Astrocyte of the hippocampus (primary cell): ENCODE measurements at places on chromosomes 13 and 19.

DNA sequence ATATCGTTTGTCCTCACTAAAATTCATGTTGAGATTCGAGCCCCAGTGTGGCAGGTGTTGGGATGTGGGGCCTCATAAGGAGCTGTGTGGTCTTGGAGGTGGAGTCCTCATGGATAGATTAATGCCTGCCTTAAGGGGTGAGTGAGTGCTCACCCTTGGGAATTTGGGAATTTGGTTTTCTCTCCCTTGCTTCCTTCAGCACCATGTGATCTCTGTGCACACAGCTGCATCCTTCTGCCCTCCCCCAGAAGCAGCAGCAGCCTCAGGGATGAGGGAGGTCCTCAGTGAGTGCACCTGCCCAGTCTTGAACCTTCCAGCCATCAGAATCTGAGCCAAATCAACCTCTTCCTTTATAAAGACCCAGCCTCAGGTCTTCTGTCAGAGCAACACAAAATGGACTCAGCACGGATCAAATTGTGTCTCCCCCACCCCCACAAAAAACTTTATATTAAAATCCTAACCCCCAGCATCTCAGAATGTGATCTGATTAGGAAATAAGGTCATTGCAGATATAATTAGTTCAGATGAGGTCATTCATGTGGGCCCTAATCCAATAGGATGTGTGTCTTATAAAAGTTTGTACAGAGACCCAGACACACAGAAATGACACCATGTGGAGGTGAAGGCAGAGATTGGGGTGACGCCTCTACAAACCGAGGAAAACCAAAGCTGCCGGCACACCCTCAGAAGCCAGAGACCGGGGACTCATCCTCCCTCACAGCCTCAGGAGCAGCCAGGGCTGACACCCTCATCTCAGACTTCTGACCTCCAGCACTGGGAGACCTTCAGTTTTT is 12.9 kb downstream of the CYTH2 start:
- DNase-seq: no peak

DNA sequence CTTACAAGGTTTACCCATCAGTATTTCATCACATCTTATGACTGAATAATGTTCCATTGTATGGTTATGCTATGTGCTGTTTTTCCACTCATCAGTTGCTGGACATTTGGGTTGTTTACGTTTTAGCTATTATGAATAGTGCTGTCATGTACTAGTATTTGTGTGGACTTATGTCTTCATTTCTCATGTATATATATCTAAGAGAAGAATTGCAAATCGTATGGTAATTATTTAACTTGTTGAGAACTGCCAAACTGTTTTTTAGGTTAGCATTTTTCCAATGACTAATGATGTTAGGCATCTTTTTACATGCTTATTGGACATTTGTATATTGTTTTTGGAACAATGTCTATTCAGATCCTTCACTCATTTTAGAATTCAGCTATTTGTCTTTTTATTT is 368.3 kb downstream of the LMO7 start:
- peak; percentile 11 for DNase-seq

- no peak for DNase-seq
Observed at GRCh38 chr13:20119960-20120359, 40.9 kb downstream of the GJA3 start.

DNA sequence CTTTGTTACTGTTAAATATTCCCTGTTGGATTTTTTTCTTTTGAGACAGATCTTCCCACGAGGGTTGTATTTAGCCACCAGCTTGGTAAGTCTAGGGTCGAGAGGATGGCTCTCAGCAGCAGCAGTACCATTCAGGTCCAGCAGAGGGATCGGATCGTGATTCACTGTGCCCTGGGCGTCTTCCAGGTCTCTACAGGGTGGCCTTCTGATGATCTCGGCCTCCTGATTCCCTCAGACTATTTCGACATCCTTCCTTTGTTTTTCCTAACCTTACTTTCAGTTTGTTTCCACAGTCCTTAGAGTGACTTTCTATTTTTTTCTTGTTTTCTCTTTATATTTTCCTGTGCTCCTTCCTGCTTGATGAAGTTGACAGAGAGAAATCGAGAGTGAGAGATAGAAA is 1436.9 kb downstream of the UQCRFS1 start:
- no peak for DNase-seq

DNA sequence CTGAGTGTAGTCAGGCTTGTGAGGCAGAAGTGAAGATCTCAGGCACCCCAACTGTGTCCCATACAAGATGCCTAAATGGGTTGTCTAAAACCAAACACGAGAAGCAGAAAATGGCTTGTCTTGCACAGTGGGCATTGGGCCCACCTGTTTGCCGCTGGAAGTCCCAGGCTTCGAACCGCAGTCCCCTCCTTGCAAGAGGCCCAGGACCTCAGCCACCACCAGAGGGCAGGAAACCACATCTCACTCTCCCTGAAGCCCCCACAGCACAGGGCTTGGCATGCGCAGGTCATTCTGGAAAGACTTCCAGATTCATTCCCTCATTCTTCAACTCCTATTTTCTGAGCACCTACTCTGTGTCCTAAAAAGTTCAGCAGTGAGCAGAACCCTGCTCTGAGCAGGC is 973.7 kb downstream of the UQCRFS1 start:
- no peak for DNase-seq

GRCh38 chr19:41993612-41994483 is at the start of gene ATP1A3:
TSS of gene ATP1A3 (minus strand) at chr19:41994230. CDS start at chr19:41994076, 154 bp downstream.
- peak; percentile 80 for DNase-seq

DNA sequence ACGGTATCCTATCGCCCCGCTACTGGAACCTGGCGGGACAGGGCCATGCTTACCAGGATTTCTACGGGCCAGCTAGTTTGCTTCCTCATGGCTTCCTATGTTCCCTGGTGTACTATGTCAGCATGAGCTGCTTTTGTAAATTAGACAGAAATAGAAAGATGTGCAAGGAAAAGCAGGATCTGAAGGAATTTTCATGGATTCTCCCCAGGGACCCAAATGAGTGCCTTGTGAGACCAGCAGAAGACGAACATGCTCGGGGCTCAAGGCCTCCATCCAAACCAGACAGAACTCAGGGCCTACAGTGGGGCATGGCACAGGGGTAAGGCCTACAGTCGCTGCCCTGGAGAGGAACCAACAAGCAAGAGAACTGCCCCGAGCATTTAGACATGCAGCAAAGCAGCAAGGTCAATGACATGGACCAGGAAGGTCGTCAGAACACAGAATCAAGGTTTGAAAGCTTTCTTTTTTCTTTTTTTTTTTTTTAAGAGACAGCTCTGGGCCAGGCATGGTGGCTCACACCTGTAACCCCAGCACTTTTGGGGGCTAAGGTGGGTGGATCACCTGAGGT is 17.3 kb downstream of the EPS15L1 start:
- DNase-seq: no peak

DNA sequence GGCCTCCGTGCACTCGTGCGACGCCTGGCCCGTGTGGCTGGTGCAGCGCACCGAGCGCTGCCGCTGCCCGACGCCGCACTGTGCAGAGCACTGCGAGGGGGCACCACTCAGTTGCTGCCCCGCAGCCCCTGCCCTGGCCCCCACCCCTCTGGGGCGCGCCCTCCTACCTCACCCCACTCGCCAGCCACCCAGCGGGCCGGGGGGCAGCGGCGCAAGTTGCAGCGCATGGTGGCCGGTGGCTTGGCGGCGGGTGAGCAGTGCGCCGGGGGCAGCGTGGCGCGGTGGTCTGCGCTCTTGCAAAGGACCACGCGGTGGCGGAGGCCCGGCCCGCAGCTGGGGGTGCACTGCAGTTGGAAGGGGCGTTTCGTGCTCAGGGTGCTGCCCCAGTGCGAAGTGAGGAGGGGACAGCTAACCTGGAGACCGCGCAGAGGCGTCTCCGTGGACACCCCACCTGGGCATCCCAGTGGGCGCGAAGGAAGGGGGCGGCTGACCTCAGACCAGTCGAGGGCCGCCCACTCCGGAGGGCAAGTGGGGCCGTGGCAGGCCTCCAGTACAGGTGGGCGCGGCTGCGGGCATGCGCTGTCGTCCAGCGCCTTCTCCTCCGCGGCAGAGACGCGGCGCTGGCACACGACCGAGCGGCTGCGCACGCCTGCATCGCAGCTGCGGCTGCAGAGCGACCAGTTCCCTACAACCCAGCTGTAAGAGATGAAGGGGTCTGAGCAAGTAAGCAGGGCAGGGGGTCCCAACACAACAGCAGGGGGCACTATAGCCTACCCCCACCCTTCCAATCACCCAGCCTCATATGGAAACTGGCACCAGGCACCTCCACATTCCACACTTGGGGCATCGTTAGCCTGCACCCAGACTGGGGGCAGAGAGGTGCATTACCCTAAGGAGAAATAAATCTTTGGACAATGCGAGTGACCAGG is 8.0 kb upstream of the MYO1F start:
- no peak for DNase-seq

GRCh38 chr19:3835055-3835435 is 33.8 kb downstream of the ZFR2 start:
- no peak for DNase-seq

GRCh38 chr13:73684286-73684685 is 449.9 kb downstream of the KLF12 start:
- no peak for DNase-seq
